CD4-positive, alpha-beta T cell treated with Interleukin-10 for 1 hour (primary cell): ENCODE measurements at places on chromosomes 5 and 9.

- DNase-seq = no peak
Observed at GRCh38 chr5:14185326-14186058, 42.4 kb downstream of the TRIO start.

GRCh38 chr9:79745752-79746336, 174.1 kb downstream of the TLE4 start:
- DNase-seq = no peak

DNA sequence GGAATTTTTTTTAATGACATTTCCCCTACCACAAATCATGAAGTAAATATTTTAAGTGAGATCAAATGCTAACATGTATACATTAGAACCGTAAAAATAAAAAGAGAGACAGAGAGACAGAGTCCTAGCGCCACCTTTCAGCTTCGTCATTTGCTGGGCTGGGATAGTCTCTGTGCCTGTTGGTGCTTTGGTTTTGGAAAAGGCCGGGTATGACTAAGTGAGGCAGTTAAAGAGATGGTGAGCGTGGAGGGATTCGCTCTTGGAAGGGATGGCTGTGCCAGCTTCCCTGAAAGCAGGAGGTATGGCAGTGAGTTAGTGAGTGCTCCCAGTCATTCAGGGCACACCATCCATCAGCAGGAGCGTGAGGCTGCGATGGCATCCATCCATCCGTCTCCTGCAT, 729.6 kb upstream of the WWC1 start:
- DNase-seq = no peak

DNA sequence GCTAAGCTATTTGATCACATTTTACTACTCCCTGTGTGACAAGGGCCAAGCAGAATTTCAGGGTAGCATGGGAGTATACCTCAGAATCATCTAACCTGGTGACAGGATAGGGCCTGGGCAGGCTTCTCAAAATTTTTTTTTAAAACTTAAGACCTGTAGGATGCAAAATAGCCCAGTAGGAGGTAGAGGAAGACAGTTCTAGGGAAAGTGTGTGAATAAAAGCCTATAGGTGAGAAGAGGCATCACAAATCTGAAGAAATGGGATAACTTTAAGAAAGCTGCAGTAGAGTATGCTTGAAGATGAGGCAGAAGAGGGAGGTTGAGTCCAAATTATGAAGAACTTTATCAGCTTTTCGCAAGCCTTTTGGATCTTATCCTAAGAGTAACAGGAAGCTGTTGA, 32.3 kb downstream of the CNTRL start:
- DNase-seq = peak; percentile 47

GRCh38 chr5:147017621-147018020, 139.1 kb upstream of the PPP2R2B start:
- no peak for DNase-seq

DNA sequence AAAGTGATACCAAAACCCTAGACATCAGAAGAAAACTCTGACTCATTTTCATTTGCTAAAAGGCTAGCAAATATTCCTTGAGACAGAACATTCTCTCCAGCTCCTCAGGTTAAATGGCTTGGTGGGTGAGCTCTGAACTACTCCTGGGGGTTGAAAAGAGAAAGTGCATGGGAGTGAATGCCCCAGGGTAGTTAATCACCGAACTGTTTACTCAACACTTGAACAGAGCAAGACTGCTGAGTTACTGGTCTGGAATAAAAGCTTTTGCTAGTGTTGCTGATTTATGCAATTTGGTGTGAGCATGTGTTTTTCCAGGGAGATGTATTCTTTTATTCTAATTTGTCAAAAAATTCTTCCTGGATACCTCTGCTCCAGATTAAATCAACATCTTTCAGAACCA, 88.3 kb upstream of the PRDM9 start:
- no peak for DNase-seq
